A549 treated with Hydrocortisone at 1 μM for 4 hours (cell line): ENCODE measurements at places on chromosomes 12 and 14. TPM values are rescaled to one million over a fixed set of nuclear protein-coding genes. Genes with fewer than 3 reads are reported as not detected.

The C3AR1 gene
- total RNA-seq: not detected in 5 replicates

The CLEC2A gene
- not detected in 5 replicates for total RNA-seq

The JPH4 gene
- total RNA-seq: 0.06 to 0.10 TPM (median 0.08 TPM) in 5 replicates

The STAC3 gene
- 0.18 to 0.36 TPM (median 0.30 TPM) in 5 replicates for total RNA-seq

The VIPAS39 gene
- total RNA-seq: 13.2 to 15.0 TPM (median 14.1 TPM) in 5 replicates

The GPX2 gene
- total RNA-seq: 152 to 304 TPM (median 192 TPM) in 5 replicates

The FGF6 gene
- not detected in 5 replicates for total RNA-seq

The GALNT6 gene
- 2.4 to 4.3 TPM (median 3.1 TPM) in 5 replicates for total RNA-seq

The TMPRSS12 gene
- total RNA-seq: not detected in 5 replicates

The SLC22A17 gene
- total RNA-seq: 5.8 to 7.4 TPM (median 6.1 TPM) in 5 replicates

The RAB2B gene
- 10.7 to 17.5 TPM (median 13.0 TPM) in 5 replicates for total RNA-seq

The CMA1 gene
- not detected in 5 replicates for total RNA-seq

The KRT8 gene
- total RNA-seq: 4,606 to 5,335 TPM (median 5,083 TPM) in 5 replicates

The SUOX gene
- total RNA-seq: 7.2 to 10.2 TPM (median 9.5 TPM) in 5 replicates

The IRAK3 gene
- total RNA-seq: 0.77 to 1.5 TPM (median 1.2 TPM) in 5 replicates

The NPFF gene
- total RNA-seq: not detected in 5 replicates

The BICDL1 gene
- total RNA-seq: 3.8 to 4.8 TPM (median 4.3 TPM) in 5 replicates

The PRIMA1 gene
- total RNA-seq: 0.32 to 0.59 TPM (median 0.43 TPM) in 5 replicates

The ANKS1B gene
- total RNA-seq: 0.61 to 1.0 TPM (median 0.80 TPM) in 5 replicates

The IL22 gene
- not detected in 5 replicates for total RNA-seq

The RTL1 gene
- 0.14 to 0.29 TPM (median 0.28 TPM) in 5 replicates for total RNA-seq

The SLC2A13 gene
- 2.3 to 2.9 TPM (median 2.9 TPM) in 5 replicates for total RNA-seq
